Dermis microvascular lymphatic vessel endothelial cell (primary cell): ENCODE measurements at places on chromosomes 7 and 10. TPM values are rescaled to one million over a fixed set of nuclear protein-coding genes. Genes with fewer than 3 reads are reported as not detected.

Gene CPEB3
- 0.90 and 1.6 TPM in 2 replicates for total RNA-seq

GRCh38 chr10:22476601-22477321 lies 131.5 kb downstream of the SPAG6 start:
- no peak for DNase-seq

Gene FAM25G
- not detected in 2 replicates for total RNA-seq

GRCh38 chr7:128893251-128894100 lies 17.0 kb downstream of the KCP start:
- no peak for DNase-seq

GRCh38 chr7:12583922-12584321 lies 13.4 kb downstream of the SCIN start:
- DNase-seq = no peak

Gene NXPH1
- total RNA-seq = not detected in 2 replicates

- no peak for DNase-seq
Measured at GRCh38 chr10:70582793-70583668, 19.5 kb downstream of the PRF1 start.
